ENCODE measurements at places on chromosomes 5 and 9.

DNA sequence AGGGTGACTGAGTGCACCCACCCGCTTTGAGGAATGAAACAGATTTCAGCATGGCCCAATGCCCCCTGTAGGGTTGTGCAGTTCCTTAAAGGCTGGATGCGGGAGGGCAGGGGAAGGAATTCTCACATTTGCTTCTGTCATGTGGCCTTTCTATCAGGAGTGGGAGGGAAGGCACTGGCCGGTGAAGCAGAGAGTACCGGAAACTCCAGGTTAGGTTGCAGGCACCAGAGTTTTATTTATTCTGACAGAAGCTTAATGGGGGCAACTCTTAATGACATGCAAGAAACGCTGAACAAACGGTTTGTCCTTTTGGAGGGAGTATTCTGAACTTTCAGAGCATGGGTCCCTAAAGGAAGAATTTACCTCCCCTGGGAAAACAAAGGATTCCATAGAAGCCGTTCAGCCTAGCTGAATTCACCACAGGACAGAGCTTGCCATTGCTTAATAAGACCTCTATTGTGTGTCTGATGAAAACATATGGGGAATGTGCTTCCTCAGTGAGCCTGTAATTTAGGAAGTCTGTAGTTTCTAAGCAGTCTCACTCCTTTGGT is 44.1 kb upstream of the EQTN start:
- DNase-seq: no peak

DNA sequence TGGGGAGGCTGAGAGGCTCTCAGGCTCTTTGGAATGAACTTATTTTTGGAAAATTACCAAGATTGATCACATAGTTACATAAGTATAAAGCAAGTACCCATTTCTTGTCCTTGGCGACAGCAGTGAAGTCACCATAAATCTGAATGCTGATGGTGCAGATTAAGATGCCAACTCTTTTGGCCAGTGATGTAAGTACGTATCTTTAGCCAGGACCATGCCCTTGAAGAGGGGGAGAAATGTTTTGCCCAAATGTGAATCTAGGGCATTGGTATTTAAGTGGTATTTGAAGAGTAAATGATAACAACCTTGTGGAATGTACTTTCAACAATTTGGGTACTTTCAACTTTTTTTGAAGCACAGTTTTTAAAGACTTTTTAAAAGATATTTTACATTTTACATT is 68.2 kb upstream of the RAD23B start:
- no peak for DNase-seq

- DNase-seq: no peak
These were observed 195.9 kb downstream of the SEMA6A start for GRCh38 chr5:116378777-116379121.

GRCh38 chr5:157900644-157901043 is 41.7 kb upstream of the CLINT1 start:
- no peak for DNase-seq

- no peak for DNase-seq
These were observed 109.9 kb downstream of the YIPF5 start for GRCh38 chr5:144060598-144060997.

GRCh38 chr5:113692891-113693457 is 179.5 kb downstream of the YTHDC2 start:
- no peak for DNase-seq

DNA sequence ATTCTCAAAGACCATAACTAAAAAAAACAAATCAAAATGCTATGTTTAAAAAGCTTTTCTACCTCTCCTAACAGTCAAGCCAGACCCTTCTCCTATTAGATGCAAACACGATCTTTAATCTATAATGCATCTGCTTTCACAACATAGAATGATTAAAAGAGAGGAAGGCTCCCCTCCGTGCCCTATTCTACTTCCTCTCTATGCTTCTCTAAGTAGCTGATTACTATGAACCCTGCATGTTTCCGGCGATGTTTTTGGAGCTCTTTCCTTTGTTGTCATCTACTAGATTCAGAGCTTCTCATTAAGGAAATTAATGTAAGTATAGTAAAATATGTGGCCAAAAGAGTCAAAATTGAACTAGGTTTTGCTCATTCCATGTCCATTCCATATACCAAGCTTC is 29.2 kb upstream of the CEP120 start:
- no peak for DNase-seq

DNA sequence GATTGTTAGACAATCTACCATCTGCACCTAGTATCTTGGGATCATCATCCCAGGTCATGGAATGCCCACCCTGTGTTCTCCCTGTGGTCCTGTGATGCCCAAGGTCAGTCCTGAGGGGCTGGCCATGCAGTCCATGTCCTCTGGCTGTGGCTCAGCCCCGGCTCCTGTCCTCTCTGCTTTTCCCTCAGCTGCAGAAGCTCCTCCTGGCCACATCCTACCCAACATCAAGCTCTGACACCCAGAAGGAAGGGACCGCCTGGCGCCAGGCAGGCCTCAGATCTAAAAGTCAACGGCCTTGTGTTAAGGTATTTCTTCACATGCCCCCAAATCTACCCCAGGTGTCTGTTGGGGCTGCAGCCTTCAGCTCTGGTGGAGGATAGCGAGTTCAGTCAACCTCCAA is 100.5 kb downstream of the PPARGC1B start:
- DNase-seq: no peak

DNA sequence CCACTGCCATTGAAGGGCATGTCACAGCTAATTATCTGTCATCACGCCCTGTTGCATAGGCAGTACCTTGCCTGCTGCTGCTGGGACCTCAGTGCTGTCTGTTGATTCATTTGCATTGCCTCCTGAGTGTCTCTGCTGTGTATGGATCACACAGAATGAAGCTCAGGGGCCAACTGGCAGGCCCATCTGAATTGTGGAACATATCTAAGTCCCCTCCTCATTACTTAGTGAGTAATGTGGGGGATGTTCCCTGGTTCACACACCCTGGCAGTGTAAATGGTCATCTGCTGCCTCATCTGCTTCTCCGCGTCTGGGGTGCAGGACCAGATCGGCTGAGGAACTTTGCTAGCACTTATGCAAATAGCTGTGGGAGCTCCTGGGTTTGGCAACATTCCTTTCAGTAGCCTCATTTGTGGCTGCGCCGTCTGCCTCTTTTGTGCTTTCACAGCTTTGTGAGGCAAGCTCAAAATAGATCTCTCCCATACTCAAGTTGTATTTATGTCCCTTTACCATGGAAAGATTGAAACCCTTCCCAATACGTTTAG is 25.4 kb downstream of the TYRP1 start:
- DNase-seq: no peak

DNA sequence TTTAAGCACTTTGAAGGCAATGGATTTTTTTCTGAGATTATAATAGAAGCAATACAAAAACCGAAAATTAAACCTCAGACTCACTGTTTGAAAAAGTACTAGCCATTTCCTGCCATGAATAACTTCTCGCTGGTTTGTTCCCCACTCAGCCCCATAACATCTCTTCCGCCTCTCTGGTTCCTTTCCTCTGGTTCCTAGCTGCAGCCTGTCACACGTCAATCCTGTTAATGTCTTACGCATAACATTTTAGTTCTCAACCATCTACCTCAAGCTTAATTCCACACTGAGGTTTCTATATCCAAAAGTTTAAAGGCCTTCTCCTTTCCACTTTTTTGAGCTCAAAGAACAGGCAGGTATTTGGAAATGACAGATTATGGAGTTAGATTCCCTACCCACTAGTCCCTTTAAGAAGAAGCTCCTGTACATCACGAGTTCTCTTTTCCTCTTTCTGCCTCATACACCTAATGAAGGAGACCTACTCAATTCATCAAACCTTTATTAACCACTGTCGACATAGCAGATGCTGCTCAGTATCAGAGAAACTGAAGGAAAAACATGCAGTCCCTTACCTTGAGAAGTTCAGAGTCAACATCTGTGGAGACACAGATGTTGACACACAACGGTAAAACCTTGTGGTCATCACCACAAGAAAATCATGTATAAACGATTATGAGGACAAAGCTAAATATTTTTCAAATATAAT is 243.0 kb upstream of the PTGER4 start:
- DNase-seq: no peak

- DNase-seq: no peak
These were observed 21.4 kb downstream of the GLRA1 start for GRCh38 chr5:151903243-151903653.

GRCh38 chr5:144187699-144188294 is 17.1 kb downstream of the KCTD16 start:
- DNase-seq: no peak

- no peak for DNase-seq
These were observed 146.6 kb upstream of the SLC24A2 start for GRCh38 chr9:19935422-19935821.

GRCh38 chr9:34520505-34521385 is 2.0 kb downstream of the ENHO start:
- DNase-seq: no peak

- no peak for DNase-seq
These were observed 20.6 kb upstream of the CDH6 start for GRCh38 chr5:31172881-31173280.

All from retinal pigment epithelial cell (primary cell).